CD4-positive, alpha-beta T cell treated with Interleukin-6 at 100 ng/mL for 8 hours (primary cell): ENCODE measurements at places on chromosomes 6 and 20.

DNA sequence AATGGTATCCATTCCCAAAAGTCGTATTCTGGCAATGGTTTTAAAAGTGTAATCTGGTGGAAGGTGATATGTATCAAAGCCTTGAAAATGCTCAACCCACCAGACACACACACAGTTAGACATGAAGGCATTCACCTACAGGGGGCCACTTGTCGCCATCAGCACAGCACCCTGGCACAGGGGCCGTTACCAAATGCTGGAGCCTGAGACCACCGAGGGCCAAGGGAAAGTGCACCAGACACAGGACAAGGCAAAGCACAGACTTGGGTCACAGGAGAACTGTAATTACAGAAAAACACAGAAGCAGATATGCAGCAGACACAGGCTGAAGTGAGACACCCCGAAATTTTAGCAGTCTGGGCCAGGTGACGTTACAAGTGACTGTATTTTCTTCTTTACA lies 9.3 kb downstream of the TAF4 start:
- no peak for DNase-seq

DNA sequence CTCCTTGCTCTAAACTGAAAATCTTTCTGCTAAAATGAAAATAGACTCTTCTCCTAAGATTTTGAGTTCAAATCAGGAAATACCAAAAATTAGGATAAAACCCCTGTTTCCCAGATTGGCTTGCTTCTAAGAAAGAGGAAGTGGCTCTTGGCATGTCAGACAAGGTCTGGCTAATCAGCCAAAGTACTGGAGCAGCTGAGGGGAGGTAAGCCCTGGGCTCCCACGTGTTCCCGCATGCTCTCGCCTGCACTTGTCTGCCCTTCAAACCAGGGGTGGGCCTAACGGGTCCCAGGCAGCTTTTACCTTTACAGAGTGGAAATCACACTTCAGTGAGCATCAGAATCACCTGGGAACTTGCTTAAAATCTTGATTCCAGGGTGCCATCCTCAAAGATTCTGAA lies 43.2 kb upstream of the GABRR1 start:
- no peak for DNase-seq

- no peak for DNase-seq
Measured at GRCh38 chr6:136546331-136546730, 3.9 kb downstream of the MAP7 start.

DNA sequence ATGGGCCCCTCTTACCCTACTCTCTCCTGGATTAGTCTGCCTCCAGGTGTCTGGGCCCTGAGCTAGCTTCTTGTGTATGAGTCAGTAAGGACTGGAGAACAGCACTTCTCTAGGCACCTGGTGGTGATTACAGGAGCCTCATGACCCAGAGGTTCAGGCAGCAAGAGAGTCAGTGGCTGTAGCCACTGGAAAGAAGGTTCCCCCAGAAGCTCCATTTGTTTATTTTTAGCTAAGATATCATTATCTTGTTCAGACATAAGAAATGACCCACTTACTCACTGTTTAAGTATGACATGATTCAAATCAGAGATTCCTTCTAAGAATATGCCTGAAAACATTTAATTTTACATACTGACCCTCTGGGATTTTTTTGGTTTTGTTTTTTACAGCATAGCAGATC lies 23.6 kb upstream of the SLC4A11 start:
- DNase-seq = no peak

DNA sequence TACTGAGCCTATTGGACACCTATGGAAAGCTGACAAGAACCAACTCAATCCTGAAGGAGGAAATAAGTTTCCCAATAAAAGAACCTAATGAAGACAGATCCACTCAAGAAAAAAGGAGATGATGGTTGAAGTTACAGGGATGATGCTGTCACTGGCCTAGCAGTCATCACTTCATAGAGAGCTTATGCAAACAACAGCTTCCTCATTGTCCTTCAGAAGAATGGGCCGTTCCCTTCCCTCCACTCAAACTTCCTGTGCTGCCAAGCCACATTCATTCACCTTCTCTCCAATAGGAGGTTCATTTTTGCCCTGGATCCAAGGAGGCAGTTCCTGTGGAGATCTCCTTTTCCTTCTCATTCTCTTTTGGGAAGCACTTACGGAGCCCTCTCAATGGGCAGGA lies 13.8 kb upstream of the PM20D2 start:
- no peak for DNase-seq

- no peak for DNase-seq
Measured at GRCh38 chr20:16708602-16709001, 21.2 kb upstream of the SNRPB2 start.

GRCh38 chr6:169234634-169235033 lies 19.0 kb downstream of the THBS2 start:
- DNase-seq = no peak

GRCh38 chr20:57714409-57715267 lies 4.8 kb upstream of the PMEPA1 start:
- no peak for DNase-seq

DNA sequence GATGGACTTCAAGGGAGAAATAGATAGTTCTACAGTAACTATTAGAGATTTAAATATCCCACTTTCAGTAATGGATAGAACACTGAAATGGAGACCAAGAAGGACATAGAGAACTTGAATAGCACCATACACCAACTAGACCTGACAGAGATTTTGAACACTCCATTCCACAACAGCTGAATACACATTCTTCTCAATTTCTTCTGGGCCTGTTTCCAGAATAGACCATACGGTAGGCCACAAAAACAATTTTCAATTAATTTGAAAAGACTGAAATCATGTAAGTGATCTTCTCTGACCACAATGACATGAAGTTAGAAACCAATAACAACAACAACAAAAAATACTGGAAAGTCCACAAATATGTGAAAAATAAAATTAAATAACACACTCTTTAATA lies 979.1 kb upstream of the FLRT3 start:
- no peak for DNase-seq

GRCh38 chr20:16707674-16708073 lies 22.2 kb upstream of the SNRPB2 start:
- DNase-seq = no peak

DNA sequence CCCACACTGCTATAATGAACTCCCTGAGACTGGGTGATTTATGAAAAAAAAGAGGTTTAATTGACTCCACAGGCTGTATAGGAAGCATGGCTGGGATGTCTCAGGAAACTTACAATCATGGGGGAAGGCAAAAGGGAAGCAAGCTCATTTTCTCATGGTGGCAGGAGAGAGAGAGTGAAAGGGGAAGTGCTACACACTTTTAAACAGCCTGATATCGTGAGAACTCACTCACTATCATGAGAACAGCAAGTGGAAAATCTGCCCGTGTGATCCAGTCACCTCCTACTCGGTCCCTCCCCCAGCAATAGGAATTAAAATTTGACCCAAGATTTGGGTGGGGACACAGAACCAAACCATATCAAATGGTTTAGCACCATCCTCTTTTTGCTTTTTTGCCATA lies 116.6 kb upstream of the CEP162 start:
- DNase-seq = no peak

DNA sequence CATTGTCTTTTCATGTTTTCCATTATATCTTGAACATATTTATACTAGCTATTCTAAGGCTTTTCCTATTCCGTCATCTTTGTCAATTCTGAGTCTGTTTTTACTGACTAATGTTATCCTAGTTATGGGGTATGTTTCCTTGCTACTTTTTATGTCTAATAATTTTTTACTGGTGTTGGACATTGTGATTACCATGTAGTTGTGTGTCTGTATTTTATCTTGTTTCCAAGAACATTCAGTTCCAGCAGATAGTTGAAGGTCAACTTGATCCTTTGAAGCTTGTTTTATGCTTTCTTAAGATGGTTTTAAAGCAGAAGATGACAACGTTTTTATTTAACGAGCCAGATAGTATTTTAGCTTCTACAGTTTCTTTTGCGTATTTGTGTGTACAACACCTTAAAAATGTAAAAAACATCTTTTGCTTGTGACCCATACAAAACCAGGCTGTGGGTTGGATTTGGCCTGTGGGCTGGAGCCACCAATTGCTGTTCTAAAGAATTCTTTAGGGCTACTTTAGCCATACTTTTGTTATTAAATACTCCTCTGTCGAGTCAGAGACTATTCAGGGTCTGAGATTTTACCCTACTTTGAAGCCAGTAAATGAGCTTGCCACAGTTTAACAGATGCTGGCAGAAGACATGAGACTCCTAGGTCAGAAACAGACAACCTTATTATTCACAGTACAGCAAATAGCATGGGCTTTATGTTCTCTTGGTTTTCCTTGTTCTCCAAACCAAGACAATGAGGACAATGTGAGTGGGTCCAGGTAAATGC lies 38.7 kb upstream of the REV3L start:
- no peak for DNase-seq

DNA sequence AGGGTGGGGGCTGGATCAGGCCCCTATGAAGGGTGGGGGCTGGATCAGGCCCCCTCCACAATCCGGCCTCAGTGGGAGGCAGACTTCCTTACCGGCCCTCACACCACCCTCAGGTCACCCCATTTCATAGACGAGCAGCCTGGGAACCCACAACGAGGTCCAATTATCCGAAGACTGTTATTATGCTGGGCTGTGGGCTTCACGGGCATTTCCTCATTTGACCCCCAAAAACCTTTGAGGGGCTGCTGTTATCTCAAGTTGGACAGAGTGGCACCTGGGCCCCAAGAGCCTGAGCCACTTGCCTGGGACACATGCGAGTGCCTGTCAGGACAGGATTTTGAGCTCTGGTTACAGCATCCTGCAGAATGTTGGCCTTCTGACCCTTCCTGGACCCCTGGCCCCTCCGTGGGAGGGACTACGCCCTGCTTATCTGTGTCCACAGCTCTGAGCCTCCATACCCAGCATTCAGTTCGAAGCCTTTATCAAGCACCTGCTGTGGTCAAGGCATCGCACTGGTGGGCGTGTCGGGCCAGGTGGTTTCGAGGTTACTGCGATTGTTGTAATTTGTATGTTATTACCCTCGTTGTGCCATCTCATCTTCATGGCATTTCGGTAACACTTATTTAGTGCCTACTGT lies 34.5 kb upstream of the PCMTD2 start:
- DNase-seq = no peak

- DNase-seq = peak; percentile 10
Measured at GRCh38 chr6:146543211-146543939, at the start of gene RAB32. TSS of gene RAB32 (plus strand) at chr6:146543833. CDS start at chr6:146543872, 39 bp downstream.

DNA sequence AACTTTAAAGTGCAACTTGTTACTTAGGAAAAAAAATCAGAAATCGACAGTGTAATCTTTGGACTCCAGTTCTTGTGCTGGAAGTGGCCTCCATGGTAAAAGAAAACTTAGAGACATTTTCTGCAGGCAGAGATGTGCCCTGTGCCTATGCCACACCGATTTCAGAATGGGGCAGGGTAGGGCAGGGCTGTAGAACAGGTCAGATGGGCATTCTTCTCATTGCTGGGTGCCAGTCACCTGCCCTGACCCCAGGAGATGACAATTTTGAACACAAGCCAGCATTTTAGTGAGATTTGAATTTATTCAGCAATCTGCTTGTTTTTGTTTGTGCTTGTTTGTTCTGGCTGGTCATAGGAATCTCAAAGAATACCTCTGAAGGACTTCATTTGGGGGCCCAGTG lies 63.3 kb downstream of the SASH1 start:
- DNase-seq = no peak

DNA sequence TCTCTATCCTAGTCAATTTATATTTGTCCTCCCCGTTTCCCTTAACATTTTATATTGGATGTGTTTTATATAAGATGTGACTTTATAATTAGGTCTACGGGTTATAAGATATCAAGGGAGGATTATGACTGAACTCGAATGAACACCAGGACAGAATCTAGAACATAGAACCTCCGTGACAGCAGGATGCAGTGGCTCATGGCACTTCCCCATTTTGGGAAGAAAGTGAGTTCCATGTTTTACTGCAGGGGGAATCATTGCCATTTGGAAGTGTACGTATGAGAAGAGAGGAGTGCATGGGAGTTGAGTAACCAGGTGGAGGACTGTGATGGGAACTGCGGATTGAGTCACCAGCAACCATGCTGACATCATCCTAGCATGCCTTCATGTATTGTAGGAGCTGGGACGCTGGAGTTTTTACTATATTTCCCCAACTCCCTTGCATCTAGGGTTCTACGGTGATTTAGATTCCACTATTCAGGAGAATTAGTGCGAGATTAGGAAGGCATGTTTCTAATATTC lies 56.1 kb upstream of the FOXC1 start:
- DNase-seq = no peak

- DNase-seq = no peak
Measured at GRCh38 chr6:56143796-56144195, 103.6 kb downstream of the COL21A1 start.

GRCh38 chr6:116485559-116486184 lies 24.5 kb downstream of the CALHM6 start:
- no peak for DNase-seq

DNA sequence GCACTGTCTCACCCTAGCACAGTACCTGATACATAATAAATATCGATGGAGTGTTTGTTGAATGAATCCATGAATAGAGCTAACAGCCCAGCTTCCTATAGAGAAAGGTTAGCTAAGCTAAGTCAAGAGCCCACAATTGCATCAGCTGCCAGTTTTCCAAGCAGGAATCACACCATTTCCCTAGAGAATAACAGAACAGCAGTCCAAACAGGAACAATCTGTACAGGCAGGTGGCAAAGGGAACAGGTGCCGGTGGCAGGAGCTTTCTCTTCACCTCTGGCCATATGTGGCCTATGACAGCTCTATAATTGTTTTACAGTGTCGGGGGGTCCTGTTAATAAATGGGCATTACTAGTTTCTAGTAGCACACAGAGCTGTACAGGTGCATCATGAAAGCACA lies 38.8 kb downstream of the ISM1 start:
- DNase-seq = no peak

DNA sequence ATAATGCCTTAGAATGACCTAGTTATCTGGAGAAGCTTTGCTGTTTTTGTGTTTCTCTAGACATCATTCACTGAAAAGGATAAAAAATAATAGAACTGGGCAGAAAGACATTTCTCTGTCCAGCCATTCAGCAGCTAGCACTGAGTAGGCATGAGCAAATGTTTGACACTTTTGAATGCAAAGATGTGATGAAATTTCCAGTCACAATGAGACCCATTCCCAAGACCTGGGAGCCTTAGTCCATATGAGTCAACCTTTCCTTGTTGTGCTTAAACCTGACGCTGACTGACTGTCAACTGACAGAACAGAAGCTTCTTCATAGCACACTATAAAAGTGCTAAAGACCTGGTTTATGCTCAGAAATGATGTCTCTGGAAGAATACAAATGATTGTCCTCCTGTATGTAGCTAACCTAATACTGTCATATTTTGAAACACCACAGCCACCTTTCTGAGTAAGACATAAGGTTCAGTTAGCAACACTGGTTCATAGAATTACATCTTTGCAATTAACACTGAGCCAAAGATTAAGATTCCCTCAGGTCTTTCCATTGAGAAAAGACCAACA lies 17.1 kb downstream of the RALGAPA2 start:
- DNase-seq = no peak

DNA sequence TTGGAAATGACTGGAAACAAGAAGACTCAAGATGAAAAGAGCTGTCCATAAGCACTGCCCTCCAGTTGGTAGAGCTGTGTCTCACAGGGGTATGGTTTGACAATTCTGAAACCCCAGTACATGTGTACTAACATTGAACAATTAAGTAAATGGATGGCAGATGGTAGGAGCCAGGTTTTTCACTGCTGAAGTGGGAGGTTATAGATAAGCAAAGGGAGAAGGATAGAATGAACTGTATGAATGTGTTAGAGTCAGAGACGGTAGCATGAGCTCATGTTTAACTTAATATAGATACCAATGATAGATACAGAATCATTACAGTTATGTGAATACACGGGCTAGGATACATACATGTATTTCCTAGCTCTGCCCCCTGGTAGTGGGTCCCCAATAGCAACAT lies 95.0 kb upstream of the SIRPA start:
- DNase-seq = no peak
